ENCODE measurements at places on chromosomes 7 and 10.

DNA sequence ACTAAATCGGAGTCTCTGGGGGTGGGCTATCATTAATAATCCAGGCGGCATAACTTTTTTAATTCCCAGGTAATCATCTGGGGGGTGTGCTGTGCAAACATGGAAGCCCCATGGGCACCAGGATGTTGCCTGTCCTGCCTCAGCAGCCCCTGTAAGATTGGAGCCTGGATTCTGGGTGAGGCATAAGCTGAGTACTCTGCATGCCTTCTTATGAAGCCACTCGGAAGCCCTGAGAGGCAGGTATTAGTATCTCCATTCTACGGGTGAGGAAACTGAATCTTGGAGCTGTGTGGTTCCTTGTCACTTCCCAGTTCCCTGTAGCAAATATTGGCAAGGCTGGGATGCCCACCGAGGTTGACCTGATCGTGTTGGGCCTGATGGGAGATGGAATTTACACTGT, 7.4 kb upstream of the OPN4 start:
- no peak for DNase-seq

GRCh38 chr7:111438369-111439289, 123.7 kb downstream of the IMMP2L start:
- no peak for DNase-seq

GRCh38 chr10:17418249-17418648, 36.1 kb downstream of the ST8SIA6 start:
- DNase-seq = no peak

GRCh38 chr10:30284865-30285594, 64.0 kb downstream of the MTPAP start:
- no peak for DNase-seq

DNA sequence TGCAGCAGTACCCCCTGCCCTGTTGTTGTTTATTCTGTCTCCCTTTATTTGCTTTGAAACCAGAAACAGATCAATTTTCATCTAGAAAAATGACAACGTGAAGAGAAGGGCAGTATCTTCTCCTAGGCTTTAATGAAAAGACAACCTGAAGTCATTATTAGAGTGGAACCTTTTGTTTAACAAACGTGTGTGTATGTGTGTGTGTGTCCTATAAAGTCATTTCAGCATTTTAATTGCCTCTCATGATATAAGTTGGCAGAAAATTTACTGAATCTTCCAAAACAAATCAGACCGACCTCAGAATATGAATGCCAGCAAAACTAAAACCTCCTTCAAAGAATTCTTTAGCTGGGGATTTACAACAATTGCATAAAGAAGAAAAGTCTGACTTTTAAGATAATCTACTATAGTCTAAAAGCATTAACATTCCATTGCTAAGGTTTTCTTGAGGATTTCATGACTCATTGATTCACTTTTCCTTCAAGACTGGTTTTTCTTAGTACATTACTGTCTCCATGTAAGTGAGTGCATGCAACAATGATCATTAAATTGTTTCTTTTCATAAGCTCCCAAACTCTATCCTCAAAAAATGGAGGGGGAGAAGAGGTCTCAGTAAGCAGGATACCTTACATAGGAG, 3.2 kb downstream of the GLI3 start:
- DNase-seq = no peak

- no peak for DNase-seq
Measured at GRCh38 chr10:58362027-58362789, 23.0 kb upstream of the TFAM start.

GRCh38 chr10:6787091-6787490, 207.0 kb upstream of the PRKCQ start:
- DNase-seq = no peak

DNA sequence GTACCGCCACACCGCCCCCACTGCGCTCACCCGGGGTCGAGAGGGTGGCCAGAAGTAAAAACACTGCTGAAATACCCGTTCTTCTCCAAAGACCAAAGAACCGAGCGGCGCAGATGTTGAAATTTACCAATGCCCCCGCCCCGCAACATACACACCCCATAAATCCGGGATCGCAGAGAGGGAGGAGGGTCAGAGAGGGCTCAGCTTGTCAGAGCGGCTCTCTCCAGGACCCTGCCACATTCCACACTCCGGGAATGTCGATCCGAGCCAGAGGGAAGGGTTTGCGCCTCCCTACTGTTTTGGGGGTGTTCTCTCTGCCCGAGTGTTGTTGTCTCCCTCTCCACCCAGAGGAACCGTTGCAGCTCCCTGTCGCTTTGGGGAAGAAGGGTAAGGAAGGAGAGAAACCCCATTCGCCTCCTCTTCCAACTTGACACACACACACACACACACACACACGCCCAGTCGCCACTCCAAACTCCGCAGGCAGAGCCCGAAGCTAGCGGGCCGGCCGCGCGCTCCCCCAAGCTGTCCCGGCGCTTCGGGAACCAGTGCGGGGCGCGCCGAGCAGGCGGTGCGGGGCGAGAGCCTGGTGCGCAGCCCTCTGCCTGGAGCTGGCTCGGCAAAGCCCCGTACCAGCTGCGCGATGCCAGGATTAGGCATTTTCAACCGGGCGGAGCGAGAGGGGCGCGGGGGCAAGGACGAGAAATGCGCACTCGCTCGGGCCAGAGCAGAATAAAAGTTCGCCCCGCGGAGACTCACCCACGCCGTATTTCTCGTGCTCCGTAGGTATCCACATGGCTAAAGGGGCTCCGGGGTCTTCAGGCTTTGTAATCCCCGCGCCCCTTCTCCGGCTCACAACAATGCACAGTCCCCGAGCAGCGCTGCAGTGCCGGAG, 609 bp downstream of the DOCK4 start:
- no peak for DNase-seq
